Ascending aorta (tissue), 2 donors: ENCODE measurements at places on chromosomes 2 and 18. TPM values are rescaled to one million over a fixed set of nuclear protein-coding genes. Genes with fewer than 3 reads are reported as not detected.

The NEUROD1 gene
- total RNA-seq: not detected

The GAL3ST2 gene
- total RNA-seq: not detected

The ZNF397 gene
- 13.9 TPM for total RNA-seq

The PAX3 gene
- total RNA-seq: not detected

The DSG1 gene
- total RNA-seq: not detected
